Activated CD4-positive, alpha-beta T cell treated with anti-CD3 and anti-CD28 coated beads, Interleukin-2, amount 10 ng/mL, durations not matched to agents 7 days and 5 days (primary cell): ENCODE measurements at places on chromosomes 2 and 18.

- no peak for DNase-seq
Observed at GRCh38 chr2:133773854-133774653, 205.8 kb upstream of the NCKAP5 start.

- no peak for DNase-seq
Observed at GRCh38 chr18:76471593-76471992, 23.4 kb downstream of the ZNF516 start.

DNA sequence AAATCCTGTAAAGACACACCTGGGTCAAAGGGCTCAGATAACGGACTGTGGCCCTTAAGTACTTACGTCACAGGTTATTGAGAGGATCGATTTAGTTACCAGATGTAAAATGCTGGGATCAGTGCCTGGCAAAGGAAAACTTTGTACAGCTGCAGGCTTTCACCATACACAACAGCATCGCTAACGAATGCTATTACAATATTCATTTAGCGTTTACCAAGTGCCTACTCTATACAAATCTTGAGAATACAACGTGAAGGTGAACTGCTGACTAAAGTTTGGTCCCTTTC, 619 bp upstream of the MSH6 start:
- DNase-seq, result no peak

GRCh38 chr18:60189856-60190255, 182.7 kb downstream of the MC4R start:
- no peak for DNase-seq
